ENCODE measurements at places on chromosomes 5 and 9. TPM values are rescaled to one million over a fixed set of nuclear protein-coding genes. Genes with fewer than 3 reads are reported as not detected.

DNA sequence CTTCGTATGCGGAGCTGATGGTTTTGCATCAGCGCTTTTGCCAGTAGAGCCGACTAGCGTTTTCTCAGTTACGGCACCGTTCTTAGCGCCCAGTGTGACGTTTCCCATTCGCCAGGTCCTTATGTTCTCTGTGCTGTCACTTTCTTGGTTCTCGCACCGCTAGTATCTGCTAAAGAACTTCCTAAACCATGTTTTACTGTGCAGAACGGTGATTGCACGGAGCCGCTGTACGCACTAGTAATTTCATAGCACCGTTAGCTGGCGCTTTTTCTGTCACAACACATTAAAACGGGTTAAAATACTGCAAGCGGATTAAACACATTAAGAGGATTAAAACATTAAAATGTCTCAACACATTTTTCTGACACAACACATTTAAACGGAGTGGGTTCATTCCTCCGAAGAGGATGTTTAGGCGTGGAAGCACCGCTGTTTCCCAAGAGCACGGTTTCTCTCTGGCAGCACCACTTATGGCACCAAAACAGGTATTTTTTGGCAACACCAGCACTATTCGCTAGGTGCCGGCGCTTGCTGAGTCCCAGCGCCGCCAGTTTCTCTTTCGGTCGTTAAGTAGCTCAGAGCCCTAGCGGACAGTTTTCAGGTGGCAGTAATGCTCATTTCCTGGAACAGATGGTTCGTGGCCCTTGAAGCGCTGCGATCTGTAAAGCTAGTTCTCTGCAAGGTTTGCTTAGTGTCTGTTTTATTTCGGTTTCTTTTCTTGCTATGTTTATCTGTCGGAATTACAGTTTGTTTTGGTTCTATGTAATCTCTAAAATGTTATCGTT is 20.3 kb downstream of the ANXA2R start:
- ATAC-seq = peak; percentile 52

- ATAC-seq = no peak
Measured at GRCh38 chr9:7676609-7677156, 122.9 kb downstream of the DMAC1 start.

DNA sequence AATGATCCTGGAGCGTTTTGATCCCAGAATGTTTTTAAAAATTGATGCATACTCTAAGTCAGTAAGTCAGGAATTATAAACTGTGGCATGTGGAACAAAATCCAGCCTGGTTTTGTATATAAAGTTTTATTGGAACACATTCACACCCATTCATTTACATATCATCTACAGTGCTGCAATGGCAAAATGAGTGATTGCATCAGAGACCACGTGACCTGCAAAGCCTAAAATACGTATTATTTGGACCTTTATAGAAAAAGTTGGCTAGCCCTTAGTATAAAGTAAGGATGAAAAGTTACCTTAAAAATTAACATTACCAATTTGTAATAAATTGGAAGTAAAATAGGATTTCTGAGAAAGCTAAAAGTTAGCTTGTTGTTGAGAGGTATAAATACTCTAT is 95.0 kb downstream of the PCSK5 start:
- ATAC-seq = no peak

DNA sequence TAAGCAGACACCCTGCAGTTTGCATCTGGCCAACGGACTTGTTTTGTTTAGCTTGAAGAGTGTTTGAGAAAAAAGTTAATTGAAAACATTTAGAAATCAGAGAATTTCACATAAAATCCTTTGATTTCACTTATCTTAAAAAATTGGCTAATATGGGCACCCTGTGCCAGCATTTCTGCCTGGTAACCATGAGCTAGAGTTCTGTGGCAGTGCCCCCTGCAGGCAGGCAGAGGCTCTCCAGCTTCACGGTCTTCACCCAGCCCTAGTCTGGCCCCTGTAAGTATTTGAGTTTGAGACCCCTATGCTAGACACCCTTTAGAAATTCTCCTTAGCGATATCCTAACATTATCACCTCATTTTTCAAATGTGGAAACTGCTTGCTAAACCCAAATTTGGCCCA is 18.8 kb upstream of the FANCC start:
- ATAC-seq = no peak

GRCh38 chr5:98605426-98605825 is 168.0 kb upstream of the RGMB start:
- no peak for ATAC-seq

- peak; percentile 72 for ATAC-seq
Measured at GRCh38 chr5:126519637-126520592, 75.1 kb downstream of the ALDH7A1 start.

- peak; percentile 74 for ATAC-seq
Measured at GRCh38 chr5:20605732-20606525, 617.9 kb upstream of the CDH18 start.

- no peak for ATAC-seq
Measured at GRCh38 chr9:36036253-36036779, 397 bp upstream of the RECK start.

DNA sequence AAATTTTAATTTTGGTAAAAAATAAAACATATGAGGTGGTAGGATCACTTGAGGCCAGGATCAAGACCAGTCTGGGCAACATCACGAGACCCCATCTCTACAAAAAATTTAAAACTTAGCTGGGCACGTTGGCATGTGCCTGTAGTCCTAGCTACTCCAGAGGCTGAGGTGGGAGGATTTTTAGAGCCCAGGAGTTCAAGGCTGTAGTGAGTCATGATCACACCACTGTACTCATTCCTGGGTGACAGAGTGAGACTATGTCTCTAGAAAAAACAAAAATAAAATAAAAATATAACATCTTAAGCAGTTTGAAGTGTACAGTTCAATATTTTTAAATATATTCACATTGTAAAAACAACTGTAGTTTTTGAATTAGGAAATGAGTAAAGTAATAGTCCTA is 108.3 kb downstream of the SMIM15 start:
- no peak for ATAC-seq

DNA sequence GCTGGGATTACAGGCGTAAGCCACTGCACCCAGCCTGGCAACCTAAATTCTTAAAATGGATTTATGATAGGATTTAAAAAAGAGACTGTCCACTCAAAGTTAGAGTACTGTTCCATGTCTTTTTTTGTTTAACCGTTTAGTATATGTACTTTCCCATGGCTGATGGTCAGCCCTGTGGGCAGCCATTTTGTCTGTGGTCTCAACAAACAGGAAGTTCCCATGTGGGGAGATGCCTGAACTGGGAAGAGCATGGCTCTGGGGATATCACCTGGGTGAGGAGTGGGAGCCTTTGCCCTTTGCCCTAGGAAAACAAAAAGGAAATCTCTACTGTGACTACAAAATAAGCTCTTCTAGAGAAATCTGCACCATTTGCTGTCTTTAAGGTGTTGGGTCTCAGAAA is 27.5 kb upstream of the GNPDA1 start:
- no peak for ATAC-seq

GRCh38 chr9:69590266-69590665 is 81.9 kb downstream of the APBA1 start:
- ATAC-seq = no peak

DNA sequence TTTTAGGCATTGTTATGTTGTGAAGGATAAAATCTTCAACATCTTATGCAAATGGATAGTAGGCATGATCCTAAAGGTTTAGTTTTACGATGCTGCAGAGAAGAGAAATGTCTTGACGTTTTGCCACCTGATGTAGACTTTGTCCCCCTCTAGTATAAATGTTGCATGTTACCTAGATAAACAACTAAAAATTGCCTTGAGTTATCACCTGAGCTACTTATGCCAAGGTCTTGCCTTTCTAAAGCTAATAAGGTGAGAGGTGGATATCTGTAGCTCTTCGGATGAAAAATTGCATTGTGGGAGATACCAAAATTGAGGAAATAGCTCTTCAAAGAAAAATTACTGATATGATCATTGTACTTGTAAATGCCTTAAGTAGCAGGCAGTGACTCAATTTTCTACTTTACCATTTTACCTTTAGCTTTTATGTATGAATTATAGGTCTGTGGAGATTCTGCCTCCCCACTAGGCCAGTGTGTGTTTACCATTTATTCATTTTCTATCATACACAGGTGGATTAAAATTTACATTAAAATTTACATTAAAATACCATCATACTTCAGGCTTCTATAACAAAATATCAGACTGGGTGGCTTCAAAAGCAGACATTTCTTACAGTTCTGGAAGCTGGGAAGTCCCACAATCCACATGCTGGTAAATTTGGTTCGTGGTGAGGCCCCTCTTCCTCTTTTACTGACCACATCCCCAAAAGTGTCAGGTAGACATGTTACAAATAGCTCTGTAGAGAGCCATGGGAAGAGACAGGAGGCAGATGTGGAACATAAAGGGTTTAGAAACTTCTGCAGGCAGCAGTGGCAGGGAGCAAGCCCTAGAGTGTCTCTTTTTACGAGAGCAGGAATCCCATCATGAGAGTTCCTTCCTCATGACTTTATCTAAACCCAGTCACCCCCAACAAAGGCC is 100.7 kb upstream of the ERBIN start:
- no peak for ATAC-seq

DNA sequence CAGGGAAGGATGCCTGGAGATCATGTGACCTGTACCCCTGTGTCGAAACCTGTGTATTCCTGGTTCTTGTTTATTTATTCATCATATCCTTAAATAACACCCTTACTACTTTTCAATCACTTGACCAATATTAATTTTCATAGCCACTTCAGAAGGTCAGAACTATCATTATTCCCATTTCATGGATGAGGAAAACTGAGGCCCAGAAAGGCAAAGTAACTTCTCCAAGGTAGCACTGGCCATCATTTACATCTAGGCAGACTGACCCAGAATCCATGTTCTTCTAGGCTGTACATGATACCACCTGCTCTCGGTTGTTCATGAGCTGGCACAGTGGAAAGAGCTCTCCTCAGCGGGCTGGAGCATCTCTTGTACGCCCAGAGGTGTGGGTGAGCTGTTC is 49.4 kb downstream of the KCNIP1 start:
- ATAC-seq = no peak

DNA sequence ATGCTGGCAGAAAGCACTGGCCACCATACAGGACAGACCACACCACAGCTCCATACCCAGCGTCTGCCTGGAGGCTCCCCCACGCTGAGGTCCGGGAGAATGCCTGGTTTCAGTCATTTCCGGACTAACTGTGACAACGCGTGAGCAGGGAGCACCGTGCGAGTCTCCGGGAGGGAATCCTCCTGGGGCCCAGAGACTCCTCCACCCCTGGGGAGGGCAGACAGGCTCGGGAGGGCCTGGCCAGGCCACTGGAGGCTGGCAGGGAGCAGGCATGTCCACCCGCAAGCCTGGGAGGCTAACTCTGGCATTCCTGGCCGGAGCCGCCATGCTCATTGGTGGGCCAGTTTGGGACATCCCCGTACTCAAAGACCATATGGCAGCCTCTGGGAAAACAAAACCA is 6.5 kb downstream of the BRD3OS start:
- no peak for ATAC-seq

DNA sequence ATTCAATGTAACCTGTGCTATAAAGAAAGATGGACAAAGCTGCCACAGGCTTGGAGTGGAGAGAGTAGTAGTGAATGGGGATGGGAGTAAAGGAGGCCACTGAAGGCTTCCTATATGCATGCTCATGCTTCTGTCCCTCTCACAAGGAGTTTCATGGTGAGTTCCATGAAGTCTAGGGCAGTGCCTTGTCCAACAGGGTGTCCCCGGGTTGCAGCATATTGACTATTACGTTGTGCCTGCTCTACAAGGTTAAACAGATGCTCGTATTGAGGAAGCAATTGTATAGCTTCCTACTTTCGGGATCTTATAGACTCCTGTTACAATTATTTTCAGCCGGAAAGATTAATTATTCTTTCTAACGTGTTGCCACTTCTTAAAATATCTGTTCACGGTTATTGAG is 129.1 kb upstream of the PIK3R1 start:
- peak; percentile 46 for ATAC-seq

GRCh38 chr5:137075163-137075970 is 423.8 kb downstream of the SPOCK1 start:
- ATAC-seq = no peak

GRCh38 chr9:89676281-89676680 is 71.5 kb downstream of the GADD45G start:
- ATAC-seq = no peak

PCDHGA2 gene
- 3.3 TPM for total RNA-seq

PCDHA9 gene
- not detected for total RNA-seq

GCNT1 gene
- 5.7 TPM for total RNA-seq

BRD8 gene
- total RNA-seq = 34.6 TPM

PTPN3 gene
- total RNA-seq = 1.4 TPM

GLDC gene
- total RNA-seq = 0.15 TPM

Measured in gastroesophageal sphincter (tissue), 4 donors.